ENCODE measurements at places on chromosomes 7 and 10.

- no peak for DNase-seq
These were observed 705.2 kb upstream of the IGFBP3 start for GRCh38 chr7:46626261-46626660.

DNA sequence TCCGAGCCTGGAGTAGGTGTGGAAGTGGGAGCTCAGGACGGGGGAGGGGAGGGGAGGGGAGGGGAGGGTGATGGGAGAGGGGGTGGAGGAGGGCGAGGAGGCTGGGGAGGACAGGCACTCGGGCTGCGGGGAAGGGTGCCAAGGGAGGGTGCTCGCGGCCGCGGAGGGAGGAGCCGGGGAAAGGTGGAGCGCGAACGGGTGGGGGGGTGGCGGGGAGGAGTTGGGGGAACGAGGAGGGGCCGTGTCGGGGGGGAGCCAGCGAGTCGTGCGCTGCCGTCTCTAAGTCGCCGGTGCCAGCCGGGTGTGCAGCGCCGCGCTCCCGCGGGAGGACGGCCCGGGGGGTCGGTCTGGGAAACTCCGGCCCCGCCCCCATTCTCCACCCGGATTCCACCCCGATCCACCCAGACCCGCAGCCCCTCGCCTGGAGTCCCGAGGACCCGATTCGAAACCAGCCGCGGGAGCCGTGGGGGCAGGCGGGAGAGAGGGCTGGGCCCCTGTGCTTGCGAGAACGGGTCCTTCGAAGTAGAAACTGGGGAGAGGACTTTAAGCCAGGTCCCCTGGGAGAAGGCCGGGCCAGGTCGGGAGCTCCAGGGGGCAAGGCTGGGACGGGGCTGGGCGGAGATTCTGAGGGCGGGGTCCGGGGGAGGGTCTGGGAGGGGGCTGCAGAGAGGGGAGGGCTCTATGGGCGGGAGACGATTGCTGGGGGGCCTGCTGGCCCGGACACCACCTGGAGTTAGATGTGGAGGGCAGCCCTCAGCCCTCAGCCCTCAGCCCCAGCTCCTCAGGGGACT is at the start of gene ZNF467:
TSS of gene ZNF467 (minus strand) at position 143 of the 791 bp plus-strand sequence. CDS start 2,556 bp downstream, outside the sequence.
- no peak for DNase-seq

DNA sequence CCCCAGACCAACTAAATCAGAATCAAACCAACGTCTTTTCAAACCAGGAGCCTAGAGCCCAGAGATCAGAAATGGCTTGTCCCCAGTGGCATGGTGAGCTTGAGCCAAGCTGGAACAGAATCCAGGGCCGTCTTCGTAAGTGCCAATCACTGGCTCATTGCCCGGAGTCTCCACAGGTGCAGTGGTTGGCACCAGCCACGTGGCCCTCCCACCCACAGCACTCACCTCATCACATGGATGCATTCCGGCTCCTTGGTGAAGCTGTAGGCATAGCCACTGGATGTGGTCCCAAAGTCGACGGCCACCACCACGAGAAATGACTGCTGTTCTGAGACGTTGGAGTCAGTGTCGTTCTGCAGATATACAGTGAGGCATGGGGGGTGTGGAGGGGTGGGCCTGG is 37.4 kb downstream of the HSPA12A start:
- no peak for DNase-seq

DNA sequence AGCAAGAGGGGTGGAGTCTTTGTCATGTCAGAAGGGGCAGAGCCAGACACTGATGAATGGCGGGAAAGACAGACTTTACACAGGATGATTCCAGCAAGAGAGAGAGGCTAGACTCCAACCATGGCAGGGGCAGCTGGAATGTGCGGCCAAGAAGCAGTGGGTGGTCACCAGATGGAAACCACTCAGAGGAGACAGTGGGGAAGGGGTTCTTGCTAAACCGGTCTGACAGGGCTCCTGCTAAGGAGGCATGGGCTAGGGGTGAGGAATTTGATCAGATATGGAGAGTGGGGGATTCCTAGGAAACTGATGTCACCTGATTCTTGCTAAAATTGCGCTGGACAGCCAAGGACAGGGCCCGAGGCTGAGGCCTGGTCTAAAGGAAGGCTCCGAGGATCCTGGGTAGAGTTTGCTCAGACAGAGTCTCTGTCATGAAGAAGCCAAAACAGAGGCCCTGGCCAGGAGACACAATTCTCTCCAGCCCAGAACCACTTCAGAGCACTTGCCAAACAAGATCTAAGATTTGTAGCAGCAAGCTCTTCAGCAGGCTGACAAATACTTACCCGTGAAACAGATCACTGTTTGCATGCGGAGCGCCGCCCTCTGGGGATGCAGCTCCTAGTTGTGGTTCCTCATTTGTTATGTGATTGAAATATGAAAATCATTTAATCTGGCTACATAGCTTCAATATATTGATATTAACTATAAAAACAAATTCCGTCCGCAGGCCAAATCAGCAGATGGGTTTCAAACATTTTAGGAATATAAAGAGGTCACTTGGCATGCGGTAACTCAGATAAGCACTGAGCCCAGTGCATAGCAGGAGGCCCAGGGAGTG is 377.0 kb downstream of the TCERG1L start:
- DNase-seq: no peak

DNA sequence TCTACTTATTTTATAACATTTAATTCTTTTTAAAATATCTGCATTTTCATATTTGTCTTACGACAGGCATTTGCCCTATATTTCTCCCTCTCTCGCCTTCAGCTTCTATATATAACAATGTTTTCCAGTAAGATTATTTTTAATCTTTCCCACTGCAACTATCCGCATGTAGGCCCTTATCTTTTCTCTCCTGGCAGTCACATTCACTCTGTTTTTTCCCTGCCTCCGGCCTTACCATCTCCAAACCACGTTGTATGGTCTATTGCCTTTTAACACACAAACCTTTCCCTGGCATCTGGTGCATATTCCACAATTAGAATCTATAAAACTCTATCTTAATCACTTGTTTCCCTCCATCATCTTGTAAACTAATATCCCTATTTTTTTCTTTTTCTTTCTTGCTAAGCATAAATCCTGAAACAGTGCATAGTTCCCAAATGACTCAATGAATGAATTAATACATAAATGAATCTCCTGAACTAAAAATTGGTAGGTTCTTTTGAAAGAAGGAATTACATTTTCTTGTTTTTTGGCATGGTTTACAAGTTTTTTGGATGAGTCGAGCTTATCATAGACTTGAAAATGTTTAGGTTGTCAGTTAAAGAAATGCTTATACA is 173.2 kb downstream of the SEMA3A start:
- no peak for DNase-seq

GRCh38 chr10:69466689-69467088 is 15.4 kb downstream of the TSPAN15 start:
- no peak for DNase-seq

DNA sequence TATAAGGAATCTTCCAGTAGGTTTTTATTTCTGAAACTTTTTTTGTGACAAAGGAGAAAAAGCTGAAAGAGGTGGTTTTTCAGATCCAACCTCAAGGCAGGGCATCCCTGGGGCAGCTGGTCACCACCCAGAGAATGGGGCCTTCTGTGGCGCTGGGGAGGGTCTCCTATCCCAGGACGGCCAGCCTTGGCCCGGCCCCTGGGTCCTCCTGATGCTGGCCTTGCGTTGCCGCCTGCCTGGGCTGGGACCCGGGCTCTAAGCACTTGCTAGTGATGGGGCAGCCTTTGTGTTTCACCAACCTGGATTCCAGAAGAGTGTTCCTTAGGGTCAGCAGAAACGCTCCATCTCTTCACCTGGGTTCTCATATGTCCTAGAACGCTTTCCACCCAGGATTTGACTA is 16.3 kb downstream of the SHH start:
- DNase-seq: no peak

GRCh38 chr7:40659231-40659630 is 524.4 kb downstream of the SUGCT start:
- no peak for DNase-seq

- no peak for DNase-seq
These were observed 4.9 kb upstream of the BLOC1S2 start for GRCh38 chr10:100291356-100291755.

DNA sequence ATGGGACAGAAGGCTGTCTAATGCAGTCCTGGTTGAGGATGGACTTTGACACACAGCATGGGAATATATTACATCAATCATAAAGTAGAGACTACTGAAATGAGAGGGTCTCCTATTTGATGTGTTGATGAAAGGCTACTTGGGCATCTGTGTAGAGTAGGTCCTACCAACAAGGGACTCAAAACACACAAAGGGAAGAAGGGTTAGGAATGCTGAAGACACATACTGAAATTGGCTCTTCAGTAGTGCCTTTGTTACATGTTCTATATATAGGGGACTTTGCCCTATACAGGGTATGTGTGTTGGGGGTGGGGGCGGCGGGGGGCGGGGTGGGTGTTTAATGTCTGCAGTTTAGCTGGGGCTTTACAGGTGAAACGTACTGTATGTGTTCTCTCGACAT is 7.7 kb downstream of the CUL1 start:
- no peak for DNase-seq

GRCh38 chr10:36313142-36313541 is 671.0 kb upstream of the FZD8 start:
- DNase-seq: no peak

DNA sequence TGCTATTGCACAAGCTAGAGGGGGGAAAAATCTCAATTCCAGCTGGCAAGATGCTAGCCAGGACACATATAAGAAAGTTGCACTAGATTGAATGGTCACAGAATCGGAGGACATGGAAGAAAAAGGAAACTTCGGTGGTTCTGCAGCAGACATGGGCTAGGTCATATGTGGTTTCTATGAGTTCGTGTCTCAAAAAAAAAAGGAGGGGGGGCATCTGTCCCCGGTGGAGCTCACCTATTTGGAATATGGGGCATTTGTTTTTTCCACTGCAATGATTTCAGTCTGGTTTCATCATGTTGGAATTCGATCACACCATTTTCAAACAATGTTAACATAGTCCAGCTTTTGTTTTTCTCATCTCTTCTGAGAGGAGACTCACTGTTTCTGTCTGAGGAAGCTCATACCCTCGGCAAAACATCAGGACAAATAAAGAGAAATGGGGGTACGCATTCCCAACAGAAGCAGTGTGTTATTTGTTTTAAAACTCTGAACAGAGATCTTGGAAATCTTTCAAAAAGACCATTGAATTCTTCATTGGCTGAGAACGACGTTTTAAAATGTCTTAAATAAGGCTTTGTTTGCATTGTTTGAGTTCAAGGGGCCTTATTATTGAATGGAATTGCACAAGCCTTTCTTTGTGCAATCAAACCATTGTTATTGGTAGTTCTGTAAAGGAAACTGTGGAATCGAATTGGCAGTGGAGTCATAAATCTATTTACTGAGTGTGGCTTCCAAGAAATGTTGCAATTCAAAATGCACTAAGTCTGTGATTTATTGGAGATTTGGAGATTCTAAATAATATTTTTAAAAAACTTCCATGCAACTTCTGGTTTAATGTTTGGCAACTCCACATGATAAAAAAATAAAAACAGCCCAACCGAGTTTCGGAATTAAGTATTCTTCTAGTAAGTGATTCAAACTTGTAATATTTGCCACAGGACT is 173.2 kb downstream of the RTKN2 start:
- no peak for DNase-seq

- DNase-seq: no peak
These were observed 7.1 kb upstream of the IL2RA start for GRCh38 chr10:6069081-6069931.

DNA sequence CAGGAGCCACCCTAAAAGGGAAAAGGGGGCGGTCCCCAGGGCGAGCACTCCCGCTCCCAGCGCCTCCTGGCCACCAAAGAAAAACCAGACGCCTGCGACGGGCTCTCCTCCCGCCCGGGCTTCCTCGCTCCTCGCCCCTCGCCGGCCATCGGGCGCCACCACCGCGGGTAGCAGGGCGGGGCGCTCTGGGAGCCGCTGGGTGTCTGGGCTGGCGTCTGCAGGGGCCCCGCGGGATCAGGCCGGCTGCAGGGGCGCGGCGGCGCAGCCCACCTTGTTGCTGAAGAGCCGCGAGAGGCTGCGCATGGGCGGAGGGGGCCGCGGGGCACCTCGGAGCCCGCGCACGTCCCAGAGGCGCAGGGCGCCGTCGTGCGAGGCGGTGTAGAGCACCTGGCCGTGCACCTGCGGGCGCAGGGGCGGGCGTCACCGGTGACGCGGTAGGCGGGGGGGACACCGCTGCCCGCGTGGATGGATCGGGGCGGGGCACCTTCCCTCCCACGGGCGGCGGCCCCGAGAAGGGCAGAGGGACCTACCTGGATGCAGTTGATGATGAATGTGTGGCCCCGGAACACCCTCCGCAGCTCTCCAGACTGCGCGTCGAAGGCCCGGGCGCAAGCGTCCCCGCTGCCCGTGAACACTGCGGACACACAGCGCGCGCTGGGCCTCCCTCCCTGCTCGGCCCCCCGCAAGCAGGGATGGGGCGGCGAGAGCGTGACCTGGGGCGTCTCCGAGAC is 28.3 kb downstream of the WDR86 start:
- peak; percentile 12 for DNase-seq

DNA sequence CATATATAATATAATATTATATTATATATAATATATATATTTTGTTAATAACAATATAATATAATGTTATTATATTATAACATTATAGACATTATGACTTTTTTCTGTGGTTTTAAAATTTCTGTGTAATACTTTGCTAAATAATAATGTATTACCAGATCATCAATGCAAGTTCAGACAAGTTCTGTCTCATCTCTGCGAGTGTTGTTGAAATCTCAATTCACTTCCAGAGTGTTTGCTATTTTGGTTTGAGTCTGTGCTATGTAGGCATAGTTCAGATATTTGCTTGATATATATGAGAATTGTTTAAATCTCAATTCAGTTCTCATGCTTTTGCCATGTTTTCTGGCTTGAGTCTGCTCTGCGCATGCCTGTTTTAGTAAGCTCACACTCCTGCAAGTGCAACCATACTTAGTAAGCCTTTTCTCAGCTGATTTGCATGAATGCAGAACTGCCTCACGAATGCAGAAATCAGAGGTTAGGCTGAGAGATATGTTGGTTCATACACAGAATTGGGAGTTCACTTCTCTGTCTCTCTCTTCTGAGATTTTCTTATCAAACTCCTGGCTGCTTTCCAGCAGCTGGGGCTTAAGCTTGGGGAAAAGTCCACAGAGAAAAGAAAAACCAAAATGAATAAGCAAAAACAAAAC is 830.2 kb upstream of the SORCS1 start:
- no peak for DNase-seq

DNA sequence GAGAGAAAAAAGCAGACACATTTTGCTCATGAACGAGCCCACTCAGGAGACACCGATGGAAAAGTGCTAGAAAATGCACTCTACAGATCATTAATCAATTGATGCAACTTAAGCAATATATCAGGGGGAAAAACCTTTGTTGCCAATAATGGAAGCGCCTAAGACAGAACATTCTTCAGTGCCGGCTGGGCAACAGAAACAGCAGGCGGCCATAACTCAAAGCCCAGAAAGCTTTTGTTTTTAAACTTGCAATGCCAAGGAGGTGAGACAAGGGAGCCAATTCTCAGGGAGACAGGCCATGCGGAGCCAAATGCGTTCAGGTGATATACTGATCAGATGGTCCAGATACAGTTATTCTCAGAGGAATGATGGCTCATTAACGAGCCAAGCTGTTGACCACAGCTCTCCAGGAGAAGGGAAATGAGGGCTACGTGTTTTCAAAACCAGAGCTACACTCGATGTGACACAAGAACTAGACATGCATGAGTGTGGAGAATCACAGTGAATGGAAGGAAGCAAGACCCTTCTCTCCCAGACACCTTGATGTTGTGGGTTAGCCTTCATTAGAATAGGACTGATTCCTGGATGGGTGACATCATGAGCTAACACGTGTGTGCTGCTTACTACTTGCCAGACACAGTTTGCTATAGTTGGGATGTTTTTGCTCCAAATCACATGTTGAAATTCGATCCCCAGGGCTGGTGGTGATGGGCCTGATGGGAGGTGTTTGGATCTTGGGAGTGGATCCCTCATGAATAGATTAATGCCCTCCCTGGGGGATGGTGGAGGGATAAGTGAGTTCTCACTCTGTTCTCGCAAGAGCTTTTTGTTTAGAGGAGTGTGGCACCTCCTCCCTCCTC is 79.1 kb upstream of the KCNMA1 start:
- DNase-seq: no peak

All from activated CD8-positive, alpha-beta memory T cell treated with anti-CD3 and anti-CD28 coated beads for 4 hours (primary cell).